LNCaP clone FGC (cell line): ENCODE measurements at places on chromosomes 13 and 19.

GRCh38 chr13:102399791-102400674, 1.8 kb downstream of the FGF14 start:
- no peak for DNase-seq

DNA sequence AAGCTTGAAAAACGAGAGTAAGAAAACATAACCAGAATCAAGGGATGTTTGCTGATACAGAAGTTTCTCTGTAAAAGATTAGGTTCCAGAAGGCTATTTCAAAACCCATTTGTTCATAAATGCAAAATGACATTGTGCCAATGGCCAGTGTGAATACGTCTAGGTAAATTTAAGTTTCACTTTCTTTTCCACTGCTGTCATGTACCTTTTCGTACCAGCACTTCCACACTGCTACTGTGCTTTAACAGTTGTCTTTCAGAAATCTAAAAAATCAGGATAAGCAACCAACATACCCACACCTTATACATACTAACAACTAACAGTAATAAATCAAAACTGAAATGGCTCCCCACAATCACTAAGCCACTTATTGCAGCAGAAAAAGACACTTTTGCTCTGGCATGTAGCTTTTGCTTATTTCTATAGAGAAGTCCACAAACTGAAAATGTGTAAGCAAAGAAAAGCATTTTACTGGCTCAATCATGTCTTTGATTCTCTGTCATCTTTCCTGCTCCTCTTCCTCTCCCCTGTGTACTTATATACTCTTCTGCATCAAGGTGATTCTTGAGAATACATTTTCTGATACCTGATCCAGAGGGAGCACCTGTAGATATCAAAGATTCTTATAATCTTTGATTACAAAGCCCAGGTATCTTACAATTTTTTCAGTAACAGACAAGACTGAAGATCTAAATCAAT, 34.3 kb downstream of the ELF1 start:
- DNase-seq: no peak

GRCh38 chr13:112991609-112992008, 22.6 kb downstream of the MCF2L start:
- DNase-seq: no peak

- no peak for DNase-seq
Measured at GRCh38 chr19:1849886-1850398, 1.7 kb upstream of the REXO1 start.

DNA sequence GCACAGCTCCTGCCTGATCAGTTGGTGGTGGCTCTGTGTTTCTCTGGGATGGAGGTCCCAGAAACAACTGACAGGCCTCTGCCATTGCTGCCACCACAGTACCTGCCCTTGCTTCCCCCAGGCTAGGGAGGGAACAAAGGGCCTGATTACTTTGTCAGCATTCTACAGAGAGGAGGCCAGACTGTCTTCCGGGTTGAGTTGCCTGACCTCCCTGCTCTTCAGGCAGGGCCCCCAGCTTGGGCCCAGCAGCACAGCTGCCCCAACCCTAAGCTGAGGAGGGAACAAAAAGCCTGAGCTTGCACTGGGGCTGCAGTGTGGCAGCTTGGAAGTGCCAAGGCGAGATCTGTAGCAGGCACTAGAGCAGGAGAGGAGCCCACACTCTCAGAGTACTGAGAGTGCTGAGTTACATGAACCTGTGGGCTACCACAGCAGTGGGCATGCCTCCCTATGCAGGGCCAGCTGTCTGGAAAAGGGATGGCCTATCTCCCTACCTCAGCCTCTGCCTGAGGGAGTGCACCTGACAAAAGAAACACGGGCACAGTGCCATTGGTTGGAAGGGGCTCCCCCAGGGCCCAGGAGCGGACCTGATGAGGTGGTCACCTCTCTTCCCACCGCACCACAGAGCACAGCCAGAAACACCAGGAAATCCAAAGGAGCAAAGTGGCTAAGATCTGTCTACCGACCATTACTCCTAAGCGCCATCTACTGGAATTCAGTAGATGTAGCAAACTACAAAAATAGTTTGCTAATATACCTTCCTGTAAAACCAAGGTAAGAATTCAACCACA, 24.4 kb downstream of the SLC25A15 start:
- DNase-seq: no peak

- DNase-seq: no peak
Measured at GRCh38 chr19:17202249-17202648, 12.9 kb upstream of the USE1 start.

- DNase-seq: no peak
Measured at GRCh38 chr13:80469853-80470381, 129.0 kb upstream of the SPRY2 start.

DNA sequence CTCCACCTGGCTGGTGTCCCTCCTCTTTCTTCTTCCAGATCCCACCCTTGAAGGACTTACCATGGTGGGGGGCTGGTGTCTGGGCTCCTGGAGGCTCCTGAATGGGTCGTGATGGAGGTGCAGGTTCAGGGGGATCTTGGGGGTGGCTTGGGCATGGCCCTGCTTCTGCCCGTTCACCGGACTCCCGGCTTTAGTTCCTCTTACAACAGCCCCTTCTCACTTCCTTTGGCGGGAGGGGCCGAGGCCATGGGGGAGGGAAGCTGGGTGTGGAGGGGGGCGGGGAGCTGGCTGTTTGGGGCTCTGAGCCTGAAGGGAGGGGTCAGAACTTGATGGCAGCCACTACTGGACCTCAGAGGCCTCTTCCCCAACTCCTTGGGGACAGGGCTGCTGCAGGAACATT, at the start of gene MYO1F:
Gene MYO1F (minus strand): TSS at position 196 of the 400 bp plus-strand sequence. CDS start 133 bp downstream, at position 63.
- no peak for DNase-seq

DNA sequence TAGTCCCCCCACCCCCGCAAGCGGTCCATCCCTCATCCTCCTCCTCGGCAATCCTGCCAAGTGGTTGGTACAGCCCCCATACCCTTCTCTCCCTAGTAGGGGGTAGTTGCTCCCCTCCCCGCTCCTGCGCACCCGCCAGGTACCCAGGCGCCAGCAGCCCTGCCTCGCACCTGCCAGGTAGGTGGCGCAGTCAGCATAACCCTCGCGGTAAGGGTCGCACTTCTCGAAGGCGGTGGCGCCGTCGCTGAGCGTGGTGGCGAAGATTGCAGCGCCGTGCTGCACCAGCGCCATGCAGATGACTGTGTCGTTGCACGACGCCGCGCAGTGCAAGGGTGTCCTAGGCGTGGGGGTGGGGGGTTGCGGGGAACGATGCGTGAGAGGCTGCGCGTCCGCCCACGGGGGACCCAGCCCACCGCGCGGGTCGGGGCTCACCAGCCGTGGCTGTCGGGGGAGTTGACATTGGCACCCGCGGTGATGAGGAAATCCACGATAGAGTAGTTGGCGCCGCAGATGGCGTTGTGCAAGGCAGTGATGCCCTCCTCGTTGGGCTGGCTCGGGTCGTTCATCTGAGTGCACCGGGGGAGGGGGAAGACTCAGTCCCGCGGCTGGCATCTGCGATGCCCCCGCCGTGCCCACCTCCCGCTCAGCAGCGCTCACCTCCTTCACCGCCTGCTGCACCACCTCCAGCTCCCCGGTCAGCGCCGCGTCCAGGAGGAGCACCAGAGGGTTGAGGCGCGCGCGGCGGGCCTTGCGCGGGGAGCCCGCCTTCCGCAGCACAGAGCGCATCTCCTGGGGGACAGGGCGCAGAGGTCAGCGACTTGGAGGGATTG, 15.2 kb upstream of the ERCC2 start:
- DNase-seq: no peak

GRCh38 chr19:8305798-8306197, 2.4 kb downstream of the CD320 start:
- DNase-seq: no peak

DNA sequence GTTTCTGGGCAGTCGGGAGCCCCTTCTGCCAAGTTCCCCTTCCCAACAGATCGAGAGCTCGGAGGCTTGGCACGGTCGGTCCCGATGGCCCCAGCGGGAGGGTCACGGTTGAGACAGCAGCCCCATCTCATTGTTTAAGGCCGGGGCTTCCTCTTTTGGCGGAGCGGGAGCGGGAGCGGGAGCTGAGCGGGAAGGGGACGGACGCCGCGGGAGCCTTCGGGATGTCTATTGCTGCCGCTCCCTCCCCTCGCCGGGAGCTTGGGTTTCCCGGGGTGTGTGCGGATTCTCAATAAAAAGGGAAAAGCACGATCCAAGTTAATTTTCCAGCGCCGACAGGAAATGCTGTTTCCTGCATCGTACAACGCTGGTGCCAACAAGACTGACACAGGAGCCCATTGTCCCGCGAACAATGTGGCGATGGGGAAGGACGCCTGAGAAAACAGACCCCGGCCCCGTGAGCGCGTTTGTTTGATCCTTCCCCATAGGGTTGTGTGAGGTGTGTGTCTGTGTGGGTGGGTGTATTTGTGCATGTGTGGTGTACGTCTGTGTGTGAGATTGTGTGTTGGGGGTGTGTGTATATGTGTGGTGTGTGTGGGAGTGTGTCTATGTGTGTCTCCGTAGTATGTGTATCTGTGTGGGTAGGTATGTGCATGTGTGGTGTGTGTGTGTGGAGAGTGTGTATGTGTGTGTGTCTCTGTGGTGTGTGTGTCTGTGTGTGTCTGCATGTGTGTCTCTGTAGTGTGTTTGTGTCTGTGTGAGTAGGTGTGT, 36.3 kb upstream of the FLT1 start:
- no peak for DNase-seq

- no peak for DNase-seq
Measured at GRCh38 chr13:99124794-99125316, 75.8 kb upstream of the UBAC2 start.

GRCh38 chr19:42154471-42155323, 22.5 kb upstream of the POU2F2 start:
- DNase-seq: no peak

DNA sequence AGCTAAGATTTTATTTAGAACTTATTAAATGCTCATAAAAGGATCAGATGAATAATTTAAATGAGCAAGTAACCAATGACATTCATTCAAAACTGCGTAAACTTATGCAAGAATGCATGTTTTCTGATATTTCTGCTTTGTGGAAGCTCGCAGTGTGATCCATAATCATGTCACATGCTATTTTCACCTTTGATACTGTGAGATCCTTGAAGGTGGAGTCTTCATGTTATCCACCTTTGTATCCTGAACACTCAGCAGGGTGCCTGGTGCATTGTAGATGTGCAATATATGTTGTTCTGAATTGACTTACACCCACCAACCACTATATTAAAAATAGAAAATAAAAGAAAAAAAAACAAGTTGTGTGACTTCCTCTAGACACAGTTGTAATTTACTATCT, 333.5 kb downstream of the DCT start:
- no peak for DNase-seq

DNA sequence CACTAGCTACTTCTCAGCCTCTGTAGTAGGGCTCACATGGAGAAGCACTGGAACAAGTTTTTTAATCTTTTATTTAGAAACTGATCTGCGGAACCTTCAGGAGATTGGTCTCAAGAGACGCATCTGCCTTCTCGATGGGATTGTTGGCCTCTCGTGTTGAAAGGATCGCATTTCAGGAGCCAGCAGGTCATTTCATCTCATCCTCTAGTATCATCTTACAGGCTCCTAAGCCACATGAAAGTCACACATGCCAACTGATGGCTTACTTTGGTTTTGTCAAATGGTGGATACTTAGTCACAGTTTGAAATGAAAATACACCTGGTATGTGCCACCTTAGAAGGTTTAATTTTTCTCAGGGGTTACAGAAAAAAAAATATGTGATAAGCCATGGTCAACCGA, 1703.6 kb downstream of the EFNB2 start:
- DNase-seq: no peak

- DNase-seq: no peak
Measured at GRCh38 chr13:77894743-77895142, 23.9 kb downstream of the EDNRB start.

DNA sequence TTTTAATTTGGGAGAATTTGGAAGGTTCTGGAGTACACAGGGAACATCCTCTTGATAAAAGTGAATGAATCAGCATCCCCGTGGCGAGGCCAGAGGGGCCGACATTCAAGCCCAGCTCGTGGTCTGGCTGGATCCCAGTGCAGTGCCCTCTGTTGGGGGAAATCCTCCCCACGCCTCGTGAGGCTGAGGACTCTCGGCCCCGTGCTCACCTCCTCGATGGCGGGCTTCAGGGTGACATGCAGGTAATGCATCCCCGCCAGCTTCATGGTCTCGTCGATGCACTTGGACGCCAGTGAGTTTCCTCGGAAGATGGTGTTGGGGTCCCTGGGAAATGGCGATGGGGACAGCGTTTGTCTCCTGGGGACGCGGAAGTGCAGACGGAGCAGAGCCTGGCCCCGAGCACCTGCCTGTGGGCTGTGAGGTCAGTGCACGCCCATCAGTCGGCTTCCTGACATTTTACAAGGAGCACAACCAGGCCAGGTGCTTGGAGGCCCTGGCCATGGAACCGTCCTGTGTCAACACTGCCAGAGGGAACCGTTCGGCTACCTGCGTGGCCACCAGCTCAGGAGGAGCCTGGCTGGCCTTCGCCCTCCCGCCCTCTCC, 43.3 kb upstream of the C13orf46 start:
- no peak for DNase-seq

DNA sequence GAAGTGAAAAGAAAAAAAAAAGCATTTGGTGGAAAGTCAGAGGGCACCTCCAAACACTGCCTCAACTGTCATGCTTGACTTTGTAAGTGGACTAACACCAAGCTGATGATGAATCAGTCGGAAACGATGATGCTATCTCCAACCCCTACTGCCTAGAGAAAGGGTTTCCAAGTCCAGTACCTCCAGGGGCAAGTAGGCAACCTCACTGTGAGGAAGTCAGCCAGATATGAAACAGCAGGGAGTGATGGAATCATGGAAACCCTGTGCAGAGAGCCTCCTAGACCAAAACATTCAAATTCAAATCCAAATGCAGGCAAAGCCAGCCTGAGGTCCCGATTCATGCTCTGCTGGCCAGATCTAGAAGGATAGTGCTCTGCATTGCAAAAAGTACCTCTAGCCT, 100.9 kb upstream of the SERP2 start:
- no peak for DNase-seq

- DNase-seq: no peak
Measured at GRCh38 chr13:30128591-30128990, 178.8 kb downstream of the KATNAL1 start.

DNA sequence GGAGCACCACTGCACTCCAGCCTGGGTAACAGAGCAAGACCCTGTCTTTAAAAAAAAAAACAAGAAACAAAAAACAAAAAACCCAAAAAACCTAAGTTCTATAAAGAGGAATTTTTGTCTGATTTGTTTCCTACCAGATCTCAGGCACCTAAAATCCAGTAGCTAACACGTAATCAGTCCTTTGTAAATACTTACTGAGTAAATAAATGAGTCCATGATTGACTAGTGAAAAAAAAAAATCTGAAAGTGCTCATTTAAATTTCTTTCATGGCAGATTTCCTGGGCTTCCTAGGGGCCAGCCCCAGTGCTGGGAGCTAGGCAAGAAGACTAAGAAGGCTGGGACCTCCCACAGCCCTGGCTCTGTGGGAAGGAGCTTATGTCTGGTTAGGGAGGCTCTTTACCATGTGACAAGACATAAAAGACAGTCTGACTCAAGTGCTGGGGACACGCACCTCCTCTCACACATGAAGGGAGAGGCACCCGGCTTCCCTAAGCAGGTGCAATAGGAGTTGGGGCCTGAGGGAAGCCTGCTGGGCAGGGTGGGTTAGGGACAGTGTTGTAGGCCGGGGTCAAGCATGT, 22.5 kb downstream of the LIG1 start:
- no peak for DNase-seq

GRCh38 chr13:88752041-88752440, 1080.9 kb downstream of the SLITRK5 start:
- no peak for DNase-seq
